CD4-positive, alpha-beta T cell treated with Interleukin-10 for 1 hour (primary cell): ENCODE measurements at places on chromosomes 12 and 14.

DNA sequence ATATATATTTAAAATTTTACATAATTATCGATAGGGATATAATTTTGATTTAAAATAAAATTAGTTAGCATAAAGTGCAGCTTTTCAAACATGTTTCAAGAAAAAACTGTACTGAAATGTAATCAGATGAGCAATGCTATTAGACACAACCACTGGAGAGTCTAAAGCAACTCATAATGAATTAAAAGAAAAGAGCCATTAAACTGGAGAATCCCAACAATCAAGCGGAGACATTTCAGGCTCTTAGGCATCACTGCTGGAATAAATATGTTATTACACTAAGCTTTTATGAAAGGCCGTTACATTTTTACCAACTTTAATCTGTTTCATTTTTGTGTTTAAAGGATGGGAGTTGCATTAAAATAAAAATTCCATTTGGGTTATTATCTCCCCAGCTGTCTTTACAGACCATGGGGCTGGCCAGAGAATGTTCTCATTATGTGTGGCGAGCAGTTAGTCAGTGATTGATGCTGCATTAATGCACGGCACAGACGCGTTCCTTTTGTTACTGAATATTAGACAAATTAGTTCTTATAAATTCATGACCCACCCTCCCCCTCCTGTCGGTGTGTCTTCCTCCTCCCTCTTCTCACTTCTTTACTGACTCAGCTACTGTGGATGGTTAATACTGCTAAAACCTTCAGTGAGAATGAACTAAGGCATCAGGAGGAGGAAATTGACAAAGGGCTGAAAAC is 156.8 kb downstream of the PDZRN4 start:
- no peak for DNase-seq

DNA sequence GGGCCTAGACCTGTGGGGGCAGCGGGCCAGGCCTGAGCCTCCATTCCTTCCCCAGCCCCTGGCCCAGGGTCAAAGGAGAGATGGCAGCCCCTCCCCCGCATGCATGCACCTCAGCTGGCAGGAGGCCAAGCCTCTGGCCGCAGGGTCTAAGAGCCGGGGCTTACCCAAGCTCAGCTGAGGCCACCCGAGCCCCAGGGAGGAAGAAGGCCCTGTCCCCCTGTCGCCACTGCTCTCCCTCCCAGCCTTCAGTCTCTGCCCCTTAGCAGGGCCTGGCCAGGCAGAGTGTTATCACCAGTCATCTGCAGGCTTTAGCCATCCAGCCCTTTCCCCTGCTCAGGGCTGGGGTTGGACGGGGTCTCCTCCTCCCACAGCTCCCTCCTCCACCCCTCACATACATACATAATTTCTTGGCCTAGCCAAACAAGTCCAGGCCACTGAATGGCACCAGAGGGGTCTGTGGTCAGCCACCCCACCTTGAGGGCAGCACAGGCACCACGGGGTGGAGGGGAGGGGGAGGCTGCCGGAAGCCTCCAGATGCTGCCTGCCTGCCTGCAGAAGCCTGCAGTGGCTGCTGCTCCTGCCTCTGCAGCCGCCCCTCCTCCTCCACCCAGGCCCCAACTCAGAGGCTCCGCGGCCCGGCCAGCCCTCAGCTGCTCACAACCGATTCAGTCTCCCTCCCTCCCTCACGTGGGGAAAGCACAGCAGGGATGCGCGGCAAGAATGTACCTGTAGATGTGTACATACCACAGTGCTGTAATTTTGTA is 22.8 kb downstream of the RAB35 start:
- DNase-seq: no peak

DNA sequence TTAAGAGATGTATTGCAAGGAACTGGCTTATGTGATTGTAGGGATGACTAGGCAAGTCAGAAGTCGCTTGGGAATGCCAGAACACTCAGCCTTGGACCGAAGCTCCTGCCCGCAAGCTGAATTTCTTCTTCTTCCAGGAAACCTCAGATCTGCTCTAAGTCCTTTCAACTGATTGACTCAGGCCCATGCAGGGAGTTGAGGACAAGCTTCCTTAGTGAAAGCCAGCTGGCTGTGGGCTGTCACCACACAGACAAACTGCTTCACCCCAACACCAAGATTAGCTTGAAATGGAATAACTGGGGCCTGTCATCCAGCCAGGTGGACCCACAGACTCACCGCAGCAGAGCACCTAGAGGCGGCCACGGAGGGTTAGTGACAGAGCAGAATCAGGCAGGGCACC is 24.7 kb downstream of the BDKRB2 start:
- no peak for DNase-seq

DNA sequence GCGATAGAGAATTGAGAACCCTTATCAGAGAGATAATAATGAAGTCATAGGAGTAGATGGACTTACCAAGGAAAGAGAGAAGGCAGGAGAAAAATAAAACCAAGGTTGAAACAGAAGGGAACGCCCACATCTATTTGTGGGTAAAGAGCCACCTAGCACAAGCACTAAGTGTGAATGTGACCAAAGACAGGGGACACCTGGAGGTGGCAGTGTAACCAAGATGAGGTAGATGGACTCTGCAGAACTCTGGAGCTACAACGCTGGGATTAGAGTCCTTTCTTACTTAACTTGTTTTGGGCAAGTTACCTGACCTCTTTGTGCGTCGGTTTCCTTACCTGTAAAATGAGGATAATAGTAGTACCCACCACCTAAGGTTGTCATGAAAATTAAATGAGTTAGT is 101.9 kb downstream of the SLC5A8 start:
- no peak for DNase-seq

DNA sequence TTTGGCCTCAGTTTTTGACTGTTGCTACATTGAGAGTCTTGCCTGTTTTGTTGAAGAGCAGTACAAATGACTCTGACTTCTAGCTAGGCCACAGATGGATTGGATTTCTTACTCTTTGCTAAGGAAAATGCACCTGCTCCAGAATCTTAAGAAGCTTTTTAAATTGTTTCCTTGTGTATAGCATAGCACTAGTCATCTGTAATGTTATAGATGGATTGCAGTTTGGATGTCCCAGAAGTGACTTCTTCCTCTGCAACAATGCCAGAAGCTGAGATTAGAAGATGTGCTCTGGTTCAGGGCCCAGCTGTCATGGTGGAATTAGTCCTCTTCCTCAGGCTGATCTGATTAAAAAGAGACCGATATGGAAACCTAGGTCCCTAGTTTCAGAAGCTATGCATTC is 67.9 kb downstream of the DAAM1 start:
- DNase-seq: no peak

GRCh38 chr14:105067140-105067968 is 2.1 kb upstream of the GPR132 start:
- peak; percentile 60 for DNase-seq
